ENCODE measurements at places on chromosomes 4 and X.

DNA sequence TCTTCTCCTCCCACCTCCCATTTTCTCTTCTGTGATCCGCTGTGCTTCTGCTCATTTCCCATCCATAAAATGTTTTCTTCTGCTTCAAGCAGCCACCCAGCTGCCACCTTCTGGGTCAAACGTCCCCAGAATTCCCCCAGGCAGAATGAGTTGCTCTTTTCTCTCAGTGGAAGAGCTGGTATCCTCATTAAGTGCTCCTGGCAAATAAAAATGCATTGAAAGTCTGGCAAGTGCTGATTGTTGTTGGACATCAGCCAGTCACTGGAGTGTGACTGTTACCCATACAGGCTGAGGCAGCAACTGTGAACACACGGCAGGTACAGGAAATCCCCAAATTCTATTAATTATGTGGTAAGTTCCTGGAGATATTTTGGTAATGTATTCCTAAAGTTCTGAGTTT lies 52.6 kb downstream of the LIMCH1 start:
- DNase-seq, result no peak

DNA sequence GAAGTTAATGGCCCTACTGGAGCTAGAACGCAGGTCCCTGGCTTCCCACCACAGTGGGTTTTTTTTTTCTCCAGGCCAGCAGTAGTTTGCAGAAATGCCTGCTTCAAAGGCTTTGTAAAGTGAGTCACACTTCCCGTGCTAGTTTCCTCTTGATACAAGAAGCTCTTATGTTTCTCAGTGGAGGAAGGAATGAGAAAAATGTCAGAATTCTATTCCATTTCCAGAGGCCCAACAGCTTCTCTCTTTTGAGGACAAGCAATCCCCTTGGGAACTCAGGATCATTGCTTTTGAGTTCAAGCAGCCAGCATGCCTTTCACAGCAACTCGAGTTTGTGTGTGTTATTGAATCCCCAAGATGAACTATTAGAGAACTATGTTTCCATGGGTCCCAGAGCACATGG lies 134.3 kb downstream of the GUCY2F start:
- DNase-seq, result no peak

GRCh38 chrX:49147936-49148335 lies 14.6 kb upstream of the MAGIX start:
- DNase-seq, result no peak

DNA sequence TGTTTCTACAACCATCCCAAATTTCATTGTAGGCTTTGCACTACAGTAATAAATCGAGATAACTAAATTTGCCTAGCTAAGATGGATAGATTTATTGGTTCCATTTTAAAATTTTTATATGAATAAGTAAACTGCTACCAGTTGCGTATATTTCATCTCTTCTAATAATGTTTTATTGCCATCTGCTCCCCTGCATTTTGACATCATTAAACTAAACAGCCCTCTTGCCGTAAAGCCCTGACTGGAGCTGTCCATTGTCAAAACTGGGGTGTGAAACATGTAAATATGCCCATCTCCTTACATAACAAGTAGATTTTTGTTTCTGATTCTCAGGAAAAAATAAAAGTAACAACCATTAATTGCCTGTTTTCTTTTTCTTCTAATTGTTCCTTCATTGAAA lies 130.8 kb upstream of the BMPR1B start:
- no peak for DNase-seq

- no peak for DNase-seq
Measured at GRCh38 chrX:138519296-138519695, 192.2 kb downstream of the FGF13 start.

DNA sequence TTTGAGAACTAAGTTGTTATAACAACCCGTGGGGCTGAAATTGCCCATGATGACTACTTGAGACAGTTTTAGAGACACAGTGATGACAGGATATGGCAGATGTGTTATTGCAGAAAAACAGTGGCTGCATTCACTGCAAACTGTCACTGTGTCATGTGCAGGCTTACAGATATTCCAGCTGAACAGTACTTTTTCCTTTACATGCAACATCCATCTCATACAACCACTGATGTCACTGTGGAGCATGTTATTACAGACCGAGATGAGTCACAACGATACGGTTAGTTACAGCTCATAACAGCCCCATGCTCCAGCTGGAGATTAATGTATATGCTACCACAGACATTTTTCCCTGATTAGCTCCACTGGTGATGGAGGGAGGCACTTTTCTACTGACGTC lies 207.4 kb downstream of the TMA16 start:
- DNase-seq, result no peak

DNA sequence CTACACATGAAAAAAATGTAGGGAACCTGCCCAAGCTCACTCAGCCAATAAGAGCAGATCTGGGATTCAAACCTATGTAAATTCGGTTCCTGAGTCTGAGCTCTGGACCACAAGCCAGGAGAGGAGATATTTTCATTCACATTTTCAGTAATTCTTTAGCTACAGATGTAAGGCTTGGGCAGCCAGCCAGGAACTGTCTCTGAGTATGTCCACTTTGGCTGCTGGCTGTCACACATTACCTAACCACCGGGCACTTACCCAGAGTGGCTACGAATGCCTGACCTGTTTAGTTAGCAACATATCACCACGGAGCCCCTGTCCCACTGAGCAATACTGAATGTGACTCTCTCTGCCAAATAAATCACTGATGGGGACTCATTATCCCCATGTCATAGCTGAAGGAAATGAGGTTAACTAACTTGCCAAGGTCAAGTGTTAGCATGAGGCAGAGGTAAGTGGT lies 15.3 kb downstream of the USP46 start:
- DNase-seq, result no peak

DNA sequence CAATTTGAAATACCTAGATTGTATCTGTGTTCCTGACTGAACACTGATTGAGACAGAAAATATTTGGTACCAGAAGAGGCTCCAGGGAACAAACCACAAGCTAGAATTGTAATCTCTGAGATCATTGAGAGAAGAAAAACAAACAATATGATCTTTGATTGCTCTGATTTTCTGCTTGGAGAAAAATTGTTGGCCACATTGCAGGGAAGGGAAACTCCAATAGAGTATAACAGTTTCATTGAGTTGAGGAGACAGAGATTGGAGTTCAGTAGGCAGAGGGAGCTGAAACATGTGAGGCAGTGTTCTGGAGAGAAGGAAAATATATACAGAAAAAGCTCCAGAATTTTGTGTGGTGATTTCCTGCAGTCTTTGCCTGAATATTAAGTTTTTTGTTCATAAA lies 158.2 kb downstream of the C4orf33 start:
- no peak for DNase-seq

DNA sequence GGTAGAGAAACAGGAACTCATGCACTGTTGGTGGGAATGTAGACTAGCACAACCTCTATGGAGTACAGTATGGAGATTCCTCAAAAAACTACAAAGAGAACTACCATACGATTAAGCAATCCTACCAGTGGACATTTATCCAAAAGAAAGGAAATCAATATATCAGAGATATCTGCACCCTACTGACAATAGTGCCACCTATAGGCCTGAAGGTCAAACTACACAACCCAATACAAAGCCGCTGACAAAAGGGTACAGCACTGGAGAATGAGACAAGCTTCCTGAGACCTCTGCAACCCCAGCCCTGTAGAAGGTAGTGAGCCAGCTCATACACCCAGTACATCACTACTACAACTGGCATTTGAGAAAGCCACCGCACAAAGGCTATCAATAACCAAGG lies 67.1 kb downstream of the CBR4 start:
- DNase-seq, result no peak
